ENCODE measurements at places on chromosomes 12 and 14.

DNA sequence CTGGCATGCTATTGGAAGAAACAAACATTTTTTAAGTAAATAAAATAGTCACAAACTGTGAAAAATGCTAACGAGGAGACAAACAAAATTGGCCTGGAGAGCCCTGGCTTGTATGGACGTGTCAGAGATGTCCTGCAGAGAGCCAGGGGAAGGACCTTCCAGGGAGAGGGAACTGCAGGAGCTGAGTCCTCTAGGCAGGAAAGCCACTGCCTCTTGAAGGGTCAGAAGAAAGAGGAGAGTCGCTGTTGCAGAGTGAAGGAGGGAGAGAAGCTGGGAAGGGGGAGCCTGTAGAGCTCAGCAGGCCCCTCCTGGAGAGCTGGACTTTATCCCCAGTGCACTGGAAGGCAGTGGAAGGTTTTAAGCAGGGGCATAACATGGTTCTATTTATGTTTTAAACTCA lies 80.3 kb upstream of the PWP1 start:
- DNase-seq, result no peak

DNA sequence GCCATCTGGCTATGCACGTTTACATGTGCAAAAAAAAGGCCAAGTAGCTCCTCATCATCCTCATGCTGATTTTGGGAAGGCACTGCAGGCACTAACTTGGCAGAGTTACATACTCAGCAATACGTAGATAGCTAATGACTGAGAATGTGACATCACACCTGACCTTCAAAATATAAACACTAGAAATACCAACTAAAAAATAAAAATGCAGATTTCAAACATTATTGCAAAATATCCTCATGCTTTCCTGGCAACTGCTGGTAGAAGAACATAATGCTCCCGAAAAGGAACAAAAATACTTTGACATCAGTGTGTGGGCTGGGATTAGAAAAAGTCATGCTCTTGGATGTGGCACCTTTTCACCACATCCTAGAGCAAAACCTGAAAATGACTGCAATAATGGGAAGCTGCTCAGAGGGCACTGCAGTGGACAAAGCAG lies 153.2 kb upstream of the ABCD2 start:
- DNase-seq, result no peak

- DNase-seq, result no peak
Measured at GRCh38 chr12:20628226-20628787, 66.8 kb upstream of the SLCO1C1 start.

DNA sequence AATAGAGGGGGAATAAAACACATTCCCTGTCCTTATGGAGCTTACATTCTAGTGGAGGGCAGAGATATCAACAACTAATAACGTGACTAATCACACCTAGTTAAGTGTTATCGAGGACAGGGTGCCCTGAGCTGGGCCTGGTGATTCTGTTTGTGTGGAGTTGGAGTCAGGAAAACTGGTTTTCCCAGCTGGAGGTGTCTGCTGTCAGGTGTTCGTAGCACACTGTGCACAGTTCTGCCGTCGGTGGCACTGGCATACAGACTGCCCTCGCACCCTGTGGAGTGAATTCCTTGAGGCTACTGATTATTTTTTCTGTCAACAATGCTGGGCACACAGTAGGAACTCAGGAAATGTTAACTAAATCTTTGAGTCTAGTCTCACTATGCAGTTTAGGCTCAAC lies 900 bp upstream of the MTERF2 start:
- no peak for DNase-seq

Measured in WTC11 (cell line).